ENCODE measurements at places on chromosomes 4 and X.

DNA sequence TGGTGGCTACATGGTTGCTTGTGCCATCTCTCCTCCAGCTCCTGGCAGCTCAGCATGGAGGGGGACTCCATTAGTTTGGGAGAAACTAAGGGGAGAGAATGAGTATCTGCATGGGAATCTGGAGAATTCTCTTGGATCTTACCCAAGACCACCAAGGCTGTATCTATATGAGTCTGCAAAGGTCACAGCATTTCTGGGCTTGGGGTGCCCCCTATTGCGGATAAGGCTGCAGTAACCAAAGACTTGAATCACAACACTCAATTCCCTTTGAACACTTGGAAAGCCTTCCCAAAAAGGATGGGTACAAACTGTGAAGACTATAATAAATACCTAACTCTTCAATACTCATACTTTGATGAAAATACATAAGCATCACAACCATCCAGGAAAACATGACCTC, 623.5 kb upstream of the NR3C2 start:
- DNase-seq: no peak

- DNase-seq: no peak
Observed at GRCh38 chrX:22803353-22803752, 196.4 kb upstream of the DDX53 start.

DNA sequence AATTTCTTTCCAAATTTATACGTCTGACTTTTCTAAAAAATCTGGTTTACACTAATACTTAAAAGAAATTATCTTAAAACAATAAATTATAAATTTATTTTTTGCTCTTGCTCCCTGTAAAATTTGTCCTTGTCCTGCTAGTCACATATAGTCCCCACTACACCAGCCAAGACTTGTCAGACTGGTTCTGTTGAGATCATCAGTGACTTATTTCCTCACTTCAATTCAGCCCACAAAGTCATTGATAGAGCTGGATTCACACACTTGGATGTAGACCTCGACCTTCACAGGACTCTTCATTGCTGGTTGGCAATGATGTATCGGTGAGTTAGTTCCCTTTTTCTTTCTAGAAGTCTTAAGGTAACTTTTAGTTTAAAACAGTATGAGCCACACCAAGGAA, at the start of gene TMPRSS11E:
Gene TMPRSS11E (plus strand): TSS at position 263 of the 400 bp plus-strand sequence. CDS start 50 bp downstream, at position 313.
- no peak for DNase-seq

- DNase-seq: no peak
Observed at GRCh38 chr4:11326021-11326420, 102.7 kb downstream of the HS3ST1 start.

- no peak for DNase-seq
Observed at GRCh38 chrX:137926090-137926489, 360.2 kb downstream of the ZIC3 start.

DNA sequence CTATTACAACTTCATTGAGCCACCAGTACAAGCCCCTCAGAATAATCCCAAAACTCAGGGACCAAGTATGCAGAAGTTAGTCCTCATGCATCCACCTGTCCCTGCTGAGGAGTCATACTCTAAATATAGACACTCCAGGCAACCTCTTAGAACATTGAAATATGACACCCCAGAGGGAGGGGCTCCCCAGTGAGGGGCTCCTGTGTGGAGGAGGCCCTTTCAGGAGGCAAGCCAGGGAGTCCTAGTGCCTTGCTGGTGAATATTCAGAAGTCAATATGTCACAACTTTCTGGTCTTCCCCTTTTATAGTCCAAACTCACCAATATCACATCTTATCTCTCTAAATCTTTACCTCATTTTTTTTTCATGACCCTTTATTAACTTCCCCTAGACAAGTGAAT, 1.6 kb upstream of the ARMCX6 start:
- DNase-seq: no peak

DNA sequence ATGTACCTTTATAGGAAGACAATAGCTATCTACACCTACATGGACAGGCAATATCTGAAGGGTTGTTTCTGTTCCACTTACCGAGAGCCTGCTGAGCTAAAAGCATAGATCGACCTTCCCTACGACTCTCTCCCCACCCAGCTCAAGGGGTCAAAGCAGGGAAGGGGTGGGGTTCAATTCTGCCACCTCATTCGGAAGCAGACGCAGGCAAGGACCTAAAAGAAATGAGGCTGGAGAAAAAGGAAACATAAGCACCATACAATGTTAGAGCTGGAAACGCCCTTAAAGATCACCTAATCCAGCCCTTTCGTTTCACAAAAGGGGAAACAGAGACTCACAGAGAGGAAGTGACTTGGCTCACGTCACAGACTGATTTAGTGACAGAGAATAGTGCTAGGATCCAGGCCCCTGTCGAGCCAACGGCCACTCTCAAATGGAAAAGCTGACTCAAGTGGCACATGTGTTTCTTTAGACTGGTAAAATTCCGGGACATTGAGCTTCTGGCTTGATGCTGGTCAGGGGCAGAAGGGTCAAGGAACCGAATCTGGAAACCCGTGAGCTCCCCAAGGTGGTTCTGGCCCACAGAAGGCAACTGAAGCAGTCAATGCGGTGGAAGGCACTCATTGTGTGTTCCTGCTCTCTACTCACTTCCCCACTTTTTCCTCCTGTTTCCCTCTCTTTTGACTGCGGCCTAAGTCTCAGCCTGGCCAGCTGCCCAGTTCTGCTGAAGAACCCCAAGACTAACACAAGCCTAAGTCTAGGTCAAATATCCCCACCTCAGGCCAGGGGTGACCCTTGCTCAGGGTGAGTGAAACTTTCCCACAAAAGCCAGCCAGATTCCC, 7.5 kb downstream of the SEPTIN6 start:
- DNase-seq: no peak

- no peak for DNase-seq
Observed at GRCh38 chr4:131002132-131002531, 1906.2 kb downstream of the C4orf33 start.

GRCh38 chr4:106502106-106502699, 133.6 kb upstream of the GIMD1 start:
- DNase-seq: no peak

DNA sequence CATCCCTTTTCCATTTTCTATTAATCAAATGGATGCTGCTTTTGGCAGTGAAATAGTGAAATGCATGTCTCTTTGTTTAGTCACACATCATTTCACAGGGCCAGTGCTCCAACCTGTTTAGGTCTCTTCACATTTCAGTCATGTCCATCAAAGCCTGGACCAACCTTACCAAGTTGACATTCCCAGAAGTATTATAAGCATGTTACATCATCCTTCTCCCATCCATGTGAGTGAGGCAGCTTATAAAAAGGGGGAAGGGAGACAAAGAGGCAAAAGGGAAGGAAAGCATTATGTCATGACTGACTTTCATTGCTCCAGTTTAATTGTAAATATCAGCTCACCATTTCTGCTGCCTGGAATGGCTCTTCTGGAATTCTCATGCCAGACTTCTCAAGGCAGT, 94.4 kb downstream of the NWD2 start:
- DNase-seq: no peak

All from stimulated activated CD8-positive, alpha-beta memory T cell treated with anti-CD3 and anti-CD28 coated beads, Interleukin-15, amount 100 ng/mL, for 4 hours (primary cell).